Right renal pelvis (tissue), 4 donors: ENCODE measurements at places on chromosomes 1 and 21.

DNA sequence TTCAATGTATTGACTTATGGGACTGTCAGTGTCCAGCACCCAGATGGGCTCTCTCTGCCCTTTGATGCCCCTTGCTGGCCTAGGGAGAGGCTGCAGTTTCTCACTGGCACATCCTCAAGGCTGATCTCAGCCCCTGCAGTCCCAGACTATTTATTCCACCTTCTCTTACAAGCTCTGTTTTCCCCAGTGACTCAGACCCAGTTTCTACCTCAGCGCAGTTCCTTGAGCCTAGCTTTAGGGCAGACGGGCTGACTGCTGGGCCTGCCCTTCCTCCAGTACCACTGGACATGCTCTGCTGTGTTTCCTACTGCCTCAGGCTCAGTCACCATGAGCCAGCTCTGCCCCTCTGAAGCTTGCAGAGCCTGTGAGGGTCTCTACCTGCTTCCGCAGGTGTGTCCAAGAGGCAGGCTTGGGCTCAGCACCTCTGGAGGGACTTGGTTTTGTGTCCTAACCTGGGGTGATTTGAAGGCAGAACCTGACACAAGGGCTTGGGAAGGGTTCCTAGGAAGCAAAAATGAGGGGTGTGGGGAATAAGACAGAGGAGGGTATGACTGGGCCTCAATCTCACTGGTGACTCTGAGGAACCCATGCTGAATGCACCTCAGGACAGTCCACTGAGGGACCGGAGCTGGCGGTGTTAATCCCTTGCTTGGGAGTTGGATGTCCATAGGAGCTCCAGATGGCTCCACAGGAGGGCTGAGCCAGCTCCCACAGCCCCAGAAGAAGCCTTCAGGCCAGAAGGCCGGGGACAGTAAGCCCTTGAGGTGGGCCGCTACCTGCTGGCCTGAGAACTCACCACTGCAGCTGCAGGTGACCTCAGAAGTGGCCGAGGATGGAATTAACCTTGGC is 689.9 kb downstream of the MATN1 start:
- DNase-seq, result no peak

DNA sequence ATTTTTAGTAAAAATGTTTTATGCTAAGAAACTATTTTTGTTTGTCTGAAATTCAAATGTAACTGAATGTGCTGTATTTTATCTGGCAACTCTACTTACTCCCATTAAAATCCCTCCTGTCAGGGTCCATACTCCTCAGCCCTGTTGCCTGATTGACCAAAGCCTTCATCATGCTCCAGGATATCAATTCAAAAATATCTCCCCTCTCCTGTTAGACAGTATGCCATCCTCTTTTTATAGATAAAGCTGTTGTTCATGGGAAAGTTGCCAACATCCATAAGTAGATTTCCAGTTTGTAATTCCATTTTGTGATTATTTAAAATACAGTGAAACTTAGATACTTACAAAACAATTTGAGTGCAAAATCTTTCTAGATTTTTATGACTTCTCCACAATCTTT is 65.7 kb downstream of the DTL start:
- no peak for DNase-seq

- no peak for DNase-seq
Observed at GRCh38 chr1:109527846-109528695, 11.6 kb upstream of the GPR61 start.

GRCh38 chr1:198445872-198446271 is 94.6 kb downstream of the ATP6V1G3 start:
- DNase-seq, result no peak

DNA sequence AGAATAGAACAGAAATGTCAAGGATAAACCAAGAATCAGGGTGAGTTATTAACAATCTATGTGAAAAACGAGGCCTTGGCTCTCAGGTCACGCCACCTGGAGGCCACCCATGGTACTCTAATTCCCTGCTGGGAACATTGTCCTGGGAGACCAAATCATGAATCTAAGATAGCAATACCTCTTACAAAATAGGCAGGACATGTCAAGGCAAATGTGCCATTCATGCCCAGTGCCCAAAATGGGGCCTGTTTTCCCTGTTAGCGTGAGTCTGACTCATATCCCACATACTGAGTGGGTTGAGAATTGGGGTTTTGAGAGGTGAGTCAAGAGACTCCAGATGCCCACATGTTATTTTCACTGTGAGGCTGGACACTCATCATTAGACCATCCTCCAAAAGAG is 380.8 kb downstream of the HHIPL2 start:
- DNase-seq, result no peak

DNA sequence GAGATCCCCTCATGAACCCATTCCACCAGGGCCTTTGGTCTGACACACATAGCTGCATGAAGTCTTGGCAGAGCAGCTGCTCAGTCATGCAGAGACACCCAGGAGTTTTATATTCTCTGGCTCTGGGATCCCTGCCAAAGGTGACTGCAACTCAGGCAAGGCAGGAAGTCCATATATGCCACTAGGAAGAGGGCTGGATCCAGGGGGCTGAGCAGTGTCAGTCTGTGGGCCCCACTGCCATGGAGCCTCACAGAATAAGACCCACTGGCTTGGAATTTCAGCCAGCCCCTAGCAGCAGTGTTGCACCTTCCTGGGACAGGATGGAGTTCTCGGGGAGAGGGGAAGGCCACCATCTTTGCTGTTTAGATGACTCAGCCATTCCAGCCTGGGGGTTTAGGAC is 199.7 kb downstream of the TBX15 start:
- DNase-seq, result peak; percentile 7

DNA sequence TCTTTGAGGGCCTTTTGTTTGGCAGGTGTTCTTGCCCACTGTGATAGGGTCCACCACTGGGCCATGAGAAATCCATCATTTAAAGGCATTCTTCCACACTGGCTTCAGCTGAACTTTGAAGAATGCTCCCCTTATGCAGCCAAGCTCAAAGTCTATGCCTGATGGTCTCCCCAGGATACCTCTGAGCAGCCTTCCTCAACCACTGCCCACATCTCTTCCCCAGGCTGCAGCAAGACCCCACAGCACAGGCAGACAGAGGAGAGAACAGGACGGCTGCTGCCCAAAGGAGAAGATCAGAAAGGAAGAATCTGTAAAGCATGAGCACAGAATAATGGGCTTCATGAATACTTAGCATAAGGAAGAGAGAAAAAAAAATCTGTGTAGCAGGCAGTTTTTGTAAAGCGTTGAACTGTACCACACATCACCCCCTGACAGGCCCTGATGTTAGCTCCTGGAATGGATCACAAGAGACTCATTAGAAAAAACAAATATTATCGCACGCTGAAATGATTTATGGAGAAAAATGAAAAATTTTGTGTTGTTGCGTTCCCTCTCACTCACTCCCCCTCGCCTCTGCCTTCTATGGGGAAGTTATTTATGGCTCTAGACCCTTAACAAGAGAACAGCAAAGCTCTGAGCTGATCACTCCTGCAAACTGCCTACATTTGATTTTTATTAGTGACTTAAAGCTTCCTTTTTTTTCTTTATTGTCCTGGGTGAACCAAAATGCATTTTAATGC is 134.1 kb downstream of the TMEM53 start:
- peak; percentile 31 for DNase-seq

DNA sequence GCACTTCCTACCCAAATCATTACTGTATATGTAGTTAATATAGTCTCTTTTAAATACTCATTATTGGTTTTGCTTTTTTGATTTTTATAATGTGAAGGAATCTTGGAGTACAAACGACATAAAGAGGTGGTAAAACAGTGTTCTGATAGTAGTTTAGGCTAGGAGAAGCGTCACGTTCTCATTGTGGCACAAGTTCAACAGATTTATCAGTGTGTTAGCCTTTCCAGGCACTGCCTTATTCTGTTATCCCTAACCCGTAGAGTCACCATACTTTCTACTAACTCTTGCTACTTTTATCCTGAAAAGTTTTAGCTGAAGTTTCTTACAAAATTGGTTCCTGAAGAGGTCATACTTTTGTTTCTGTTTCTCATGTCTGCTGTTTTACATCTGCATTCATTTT is 174.6 kb upstream of the CACYBP start:
- no peak for DNase-seq

GRCh38 chr1:94324178-94324544 is 86.8 kb upstream of the ARHGAP29 start:
- no peak for DNase-seq

DNA sequence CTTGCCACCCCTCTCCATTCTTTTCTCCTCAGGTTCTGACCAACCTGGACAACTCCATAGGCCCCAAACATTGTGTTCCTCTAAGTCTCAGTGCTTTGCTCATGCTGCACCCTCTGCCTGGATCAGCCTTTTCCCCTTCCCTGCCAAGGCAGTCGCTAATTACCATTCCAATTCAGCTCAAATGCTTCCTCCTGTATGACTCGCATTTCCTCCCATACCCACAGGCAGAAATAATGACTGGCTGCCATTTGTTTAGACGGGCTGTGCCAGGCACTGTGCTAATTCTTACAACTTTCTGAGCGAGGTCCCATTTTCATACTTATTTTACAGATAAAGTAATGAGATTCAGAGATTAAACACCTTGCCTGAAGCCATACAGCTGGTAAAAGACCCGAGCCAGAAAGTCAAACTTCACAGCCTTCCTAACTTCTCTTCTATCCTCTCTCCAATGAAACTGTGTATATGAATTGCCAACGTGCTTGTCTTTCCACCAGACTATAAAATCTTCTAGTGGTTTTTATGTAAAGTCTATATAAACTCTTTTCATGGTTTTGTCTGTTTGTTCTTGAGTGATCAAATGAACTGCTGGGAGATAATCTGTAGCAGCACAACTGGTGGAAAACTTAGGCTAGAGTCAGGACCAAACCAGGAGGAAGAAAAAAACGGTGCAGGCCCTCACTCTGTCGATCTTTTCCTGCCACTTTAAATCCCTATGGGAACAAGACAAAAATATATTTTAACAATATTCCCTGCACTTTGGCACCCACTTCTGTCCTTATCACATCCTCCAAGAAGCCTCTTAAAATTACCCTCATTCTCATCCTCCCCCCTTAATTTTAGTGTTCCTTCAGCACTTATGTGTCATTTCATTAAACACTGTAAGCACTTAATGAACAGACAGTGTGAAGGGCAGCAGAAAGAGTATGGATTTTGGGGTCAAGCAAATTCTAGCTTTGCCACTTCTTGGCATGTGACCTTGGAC is 33.7 kb downstream of the RAB3B start:
- DNase-seq, result no peak

- no peak for DNase-seq
Observed at GRCh38 chr1:37461698-37462436, 12.5 kb upstream of the ZC3H12A start.

GRCh38 chr21:45508607-45509565 is 33.4 kb downstream of the SLC19A1 start:
- no peak for DNase-seq

DNA sequence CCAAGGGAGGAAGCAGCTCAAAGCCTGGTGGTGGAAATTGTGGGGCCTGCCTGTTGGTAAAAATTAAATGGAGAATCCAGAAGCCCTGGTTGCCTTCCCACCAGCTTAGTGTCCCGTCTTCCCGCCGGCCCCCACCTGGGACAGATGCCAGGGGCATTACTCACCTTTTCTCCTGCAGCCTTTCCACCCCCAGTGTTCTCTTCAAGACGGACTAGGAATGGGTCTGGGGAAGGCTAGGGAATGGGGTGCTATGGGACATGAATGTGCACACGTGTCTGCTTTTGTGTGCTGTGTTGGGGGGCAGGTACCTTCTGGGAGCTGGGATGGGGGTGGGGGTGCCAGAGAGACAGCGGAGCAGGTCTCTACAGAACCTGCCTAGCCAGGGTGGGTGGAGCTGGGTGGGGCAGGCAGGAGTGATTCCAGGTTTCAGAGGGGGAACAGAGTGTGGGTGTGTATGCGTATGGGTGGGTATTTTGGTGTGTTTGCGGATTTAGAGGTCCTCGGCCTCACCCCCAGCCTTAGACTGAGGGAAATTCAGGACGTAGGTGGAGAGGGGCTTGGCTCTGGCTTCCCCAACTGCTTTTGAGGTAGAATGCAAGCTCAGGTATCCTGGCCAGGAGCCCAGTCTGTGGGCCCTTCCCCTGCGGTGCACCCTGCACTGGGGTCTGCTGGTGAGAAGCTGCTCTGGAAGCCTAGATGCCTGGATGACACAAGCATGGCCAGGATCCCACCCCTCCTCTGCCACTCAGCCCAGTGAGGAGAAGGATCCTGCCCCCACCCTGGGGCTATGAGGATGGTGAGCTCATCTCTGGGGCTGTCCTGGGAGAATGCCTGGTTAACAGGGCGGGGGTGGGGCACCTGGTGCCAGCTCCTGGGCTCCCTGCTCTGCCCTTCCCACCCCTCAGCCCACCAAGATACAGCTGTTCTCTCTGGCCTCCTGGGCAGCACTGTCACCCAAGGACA is 7.8 kb downstream of the VANGL2 start:
- DNase-seq, result no peak

- DNase-seq, result no peak
Observed at GRCh38 chr1:228047183-228047466, 35.4 kb upstream of the ARF1 start.
